ENCODE measurements at places on chromosomes 1 and 21.

DNA sequence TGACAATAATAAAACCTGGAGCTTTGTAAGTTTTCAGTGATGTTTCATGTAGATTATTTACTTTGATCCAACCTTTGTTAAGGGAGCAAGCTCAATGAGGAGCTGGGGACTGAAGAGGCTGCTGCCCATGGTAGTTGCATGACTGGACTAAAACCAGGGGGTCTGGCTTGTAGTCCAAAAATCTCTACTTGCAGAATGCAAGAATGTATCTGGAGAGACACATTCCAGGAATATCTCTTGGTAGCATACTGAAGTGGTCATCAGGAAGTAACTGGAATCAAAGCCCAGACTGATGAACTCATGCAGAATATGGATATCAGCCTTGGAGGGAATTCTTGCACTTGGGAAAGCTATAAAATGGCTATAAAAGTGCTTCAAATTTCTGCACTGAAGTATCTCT, 5.8 kb upstream of the KIAA0040 start:
- DNase-seq = peak; percentile 47

DNA sequence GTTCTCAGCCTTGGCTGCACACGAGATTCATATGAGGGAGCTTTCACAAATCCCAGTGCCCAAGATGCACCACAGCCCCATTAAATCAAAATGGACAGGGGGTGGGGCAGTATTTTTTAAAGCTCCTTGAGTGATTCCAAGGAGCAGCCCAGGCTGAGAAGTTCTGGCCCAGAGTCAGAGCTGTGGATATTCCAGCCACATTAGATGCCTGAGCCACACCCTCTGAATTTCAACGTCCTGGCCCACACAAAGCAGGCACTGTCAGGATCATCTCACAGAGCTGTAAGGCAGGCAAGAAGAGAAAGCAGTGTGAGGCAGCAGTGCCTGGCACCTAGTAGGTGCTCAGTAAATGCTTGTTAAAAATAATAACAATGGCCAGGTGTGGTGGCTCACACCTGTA, 37.4 kb downstream of the PAX7 start:
- no peak for DNase-seq

DNA sequence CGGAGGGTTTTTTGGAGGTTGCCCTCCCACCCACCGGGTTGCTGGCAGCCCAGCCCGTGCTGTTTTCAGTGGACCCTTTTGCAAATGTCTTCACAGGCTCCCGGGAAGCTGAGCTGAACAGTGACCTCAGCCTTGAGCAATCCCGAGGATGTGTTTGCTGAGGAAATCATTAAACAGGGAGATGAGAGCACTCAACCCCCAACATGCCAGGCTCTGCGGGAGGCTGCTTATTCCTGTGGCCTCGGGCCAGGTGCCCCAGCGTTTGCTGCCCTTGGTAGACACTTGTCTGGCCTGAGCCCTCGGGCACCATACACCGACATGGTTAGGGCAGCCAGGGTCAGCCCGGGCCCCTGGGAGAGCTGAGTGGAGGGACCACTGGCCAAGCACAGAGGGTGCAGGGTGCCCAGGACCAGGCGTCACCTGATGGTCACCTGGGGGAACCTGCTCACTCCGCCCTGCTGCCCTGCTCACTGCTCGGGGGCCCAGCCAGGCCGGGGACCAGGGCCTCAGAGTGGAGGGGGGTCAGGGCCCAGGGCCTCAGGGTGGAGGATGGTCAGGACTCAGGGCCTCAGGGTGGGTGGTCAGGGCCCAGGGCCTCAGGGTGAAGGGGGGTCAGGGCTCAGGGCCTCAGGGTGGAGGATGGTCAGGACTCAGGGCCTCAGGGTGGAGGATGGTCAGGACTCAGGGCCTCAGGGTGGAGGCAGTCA, 42.5 kb upstream of the POFUT2 start:
- peak; percentile 90 for DNase-seq

DNA sequence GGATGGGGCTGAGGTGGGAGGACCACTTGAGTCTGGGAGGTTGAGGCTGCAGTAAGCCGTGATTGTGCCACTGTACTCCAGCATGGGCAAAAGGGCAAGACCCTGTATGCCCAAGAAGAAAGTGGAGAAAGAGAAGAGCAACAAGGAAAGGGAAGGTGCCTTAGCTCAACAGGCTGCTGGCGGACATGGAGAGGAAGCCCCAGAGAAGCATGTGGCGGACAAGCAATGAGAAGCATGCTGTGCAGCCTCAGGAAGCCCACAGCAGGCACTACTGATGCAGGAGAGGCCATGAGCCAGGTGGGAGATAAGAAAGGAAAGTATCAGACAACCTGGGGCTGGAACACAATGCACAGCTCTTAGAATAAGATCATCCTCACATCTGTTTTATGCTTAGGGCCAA, 32.6 kb upstream of the GNG4 start:
- no peak for DNase-seq

Data from AG10803 (cell line).